Fibroblast of skin of scalp (primary cell): ENCODE measurements at places on chromosomes 1 and 21.

GRCh38 chr1:28926629-28927265 lies 12.4 kb downstream of the EPB41 start:
- peak; percentile 11 for DNase-seq

DNA sequence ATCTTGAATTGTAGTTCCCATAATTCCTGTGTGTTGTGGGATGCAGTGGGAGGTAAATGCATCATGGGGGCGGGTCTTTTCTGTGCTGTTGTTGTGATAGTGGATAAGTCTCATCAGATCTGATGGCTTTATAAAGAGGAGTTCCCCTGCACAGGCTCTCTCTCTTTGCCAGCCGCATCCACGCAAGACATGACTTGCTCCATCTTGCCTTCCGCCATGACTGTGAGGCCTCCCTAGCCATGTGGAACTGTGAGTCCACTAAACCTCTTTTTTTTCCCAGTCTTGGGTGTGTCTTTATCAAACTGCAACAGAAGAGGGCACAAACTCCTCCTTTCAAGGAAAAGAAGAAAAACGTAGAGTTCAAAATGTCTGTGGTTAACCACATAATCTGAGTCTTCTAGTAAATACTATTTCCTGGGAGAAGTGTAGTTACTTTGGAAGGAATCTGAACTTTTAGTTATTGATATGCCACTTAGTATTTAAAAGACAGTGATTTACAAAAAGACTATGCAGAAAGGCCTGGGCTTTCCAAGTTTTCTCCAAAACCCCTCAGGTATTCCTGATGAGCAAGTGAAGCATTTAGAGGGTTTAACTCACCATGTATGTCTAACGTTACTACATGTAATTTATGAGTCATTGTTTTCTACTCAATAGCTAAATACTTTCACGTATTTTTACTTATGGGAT lies 10.0 kb downstream of the ADAMTS1 start:
- DNase-seq = peak; percentile 83

DNA sequence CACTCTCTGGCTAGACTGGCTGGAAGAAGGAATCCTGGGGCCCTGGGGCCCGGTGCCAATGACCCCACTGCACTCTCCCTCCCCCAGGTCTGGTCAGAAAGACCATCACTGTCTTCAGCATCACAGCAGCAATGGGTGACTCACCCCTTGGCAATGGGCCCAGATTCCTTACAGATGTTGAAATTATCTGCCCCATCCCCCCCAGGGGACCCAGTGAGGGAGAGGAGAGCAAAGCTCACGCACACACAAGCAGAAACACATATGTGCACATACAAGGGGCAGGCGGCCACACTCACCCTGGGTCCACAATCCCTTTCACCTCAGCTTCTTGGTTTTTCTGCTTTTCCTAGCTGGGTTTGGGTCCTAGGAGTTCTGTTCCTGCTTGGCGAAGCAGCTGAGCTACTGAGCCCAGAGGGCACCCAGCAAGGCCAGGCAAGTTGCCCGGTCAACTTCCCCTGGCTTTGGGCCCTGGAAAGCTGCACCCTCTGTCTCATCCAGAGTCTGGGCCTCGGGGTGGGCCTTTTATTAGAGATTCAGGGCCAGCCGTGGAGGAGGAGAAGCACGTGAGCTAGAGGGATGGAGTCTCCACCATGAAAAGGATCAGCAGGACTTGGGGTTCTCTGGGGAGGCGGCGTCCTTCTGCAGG lies 2.6 kb downstream of the COL16A1 start:
- peak; percentile 99 for DNase-seq

- DNase-seq = peak; percentile 13
Observed at GRCh38 chr1:208852911-208853310, 608.7 kb upstream of the PLXNA2 start.

GRCh38 chr21:45264146-45264911 lies 23.4 kb downstream of the POFUT2 start:
- DNase-seq = no peak

DNA sequence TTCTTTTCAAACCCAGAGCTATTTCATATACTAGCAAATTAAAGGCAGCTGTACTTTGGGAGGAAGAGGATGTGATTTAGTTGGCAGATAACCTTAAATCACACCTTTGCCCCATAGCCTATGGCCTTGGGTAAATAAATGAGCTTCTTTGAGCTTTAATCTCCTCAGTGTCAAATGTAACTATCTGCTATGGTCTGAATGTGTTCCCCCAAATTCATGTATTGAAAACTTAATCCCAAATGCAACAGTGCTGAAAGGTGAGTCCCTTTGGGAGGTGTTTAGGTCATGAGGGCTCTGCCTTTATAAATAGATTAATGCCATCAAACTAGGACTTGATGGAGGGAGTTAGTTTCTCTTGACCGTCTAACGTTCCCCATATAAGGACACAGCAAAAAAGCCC lies 85.8 kb downstream of the LTN1 start:
- DNase-seq = no peak

- DNase-seq = no peak
Observed at GRCh38 chr1:164949771-164950471, 390.9 kb downstream of the PBX1 start.

GRCh38 chr1:180898441-180899219 lies 14.1 kb upstream of the KIAA1614 start:
- peak; percentile 31 for DNase-seq

DNA sequence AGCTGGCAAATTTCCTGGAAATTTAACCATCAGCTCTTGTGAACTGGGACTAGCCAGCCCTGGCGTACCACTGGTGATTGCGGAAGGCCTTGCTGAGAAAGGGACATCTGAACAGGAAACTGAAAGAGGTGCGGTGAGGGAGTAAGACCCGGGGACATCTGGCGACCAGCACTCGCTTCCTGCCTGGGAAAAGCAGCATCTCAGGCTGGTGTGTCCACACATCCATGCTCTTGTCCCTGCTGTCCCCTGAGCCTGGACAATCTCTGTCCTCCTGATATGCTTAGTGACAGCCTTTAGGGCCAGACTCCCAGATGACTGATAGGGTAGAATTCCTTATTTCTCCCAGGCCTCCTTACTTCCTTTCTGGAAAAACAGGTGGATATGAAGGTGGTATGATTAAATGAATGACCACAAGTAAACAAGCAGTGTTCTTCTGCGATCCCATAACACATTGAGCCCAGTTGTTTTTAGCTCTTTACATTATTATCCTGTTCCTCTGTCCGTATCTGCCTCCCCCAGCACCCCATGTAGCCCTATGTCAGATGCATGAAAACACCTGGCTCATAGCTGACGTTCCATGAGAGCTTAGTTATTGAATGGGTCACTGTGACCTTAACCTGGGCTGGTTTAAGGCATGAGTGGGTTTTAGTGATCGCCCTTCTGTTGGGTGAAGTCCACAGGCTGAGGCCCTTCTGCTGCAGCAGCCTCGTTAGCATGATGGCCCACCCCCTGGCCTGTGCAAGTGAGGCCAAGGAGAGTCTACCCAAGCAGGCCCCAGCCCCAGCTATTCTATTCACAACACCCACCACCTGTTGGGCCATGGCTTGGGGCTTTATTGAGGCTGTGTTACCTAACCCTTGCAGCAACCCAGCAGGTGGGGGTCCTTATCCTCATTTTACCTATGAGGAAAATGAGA lies 76.1 kb upstream of the GADD45A start:
- DNase-seq = no peak

- DNase-seq = no peak
Observed at GRCh38 chr1:42660907-42661500, 2.8 kb downstream of the PPIH start.

- no peak for DNase-seq
Observed at GRCh38 chr1:8955406-8955805, 9.7 kb downstream of the CA6 start.

DNA sequence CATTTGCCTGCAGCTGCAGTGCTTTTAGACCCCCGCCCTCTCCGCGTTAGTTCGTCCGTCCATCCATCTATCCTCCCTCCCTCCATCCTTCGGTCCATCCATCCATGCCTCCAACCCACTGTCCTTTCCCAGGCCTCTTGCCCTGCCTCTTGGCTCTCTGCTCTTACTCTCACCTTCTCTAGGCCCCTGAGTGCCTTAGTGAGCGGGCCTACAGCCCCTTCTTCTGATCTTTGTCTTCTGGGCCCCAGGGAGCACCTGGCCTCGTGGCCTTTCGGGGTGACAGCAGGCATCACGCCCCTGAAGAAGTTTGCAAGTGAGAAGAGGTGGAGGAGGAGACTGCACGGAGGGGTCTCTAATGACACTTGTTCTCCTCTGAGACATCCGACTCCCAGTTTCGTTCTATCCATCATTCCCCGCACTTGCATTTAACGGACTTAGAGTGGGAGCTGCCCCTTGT lies 842 bp downstream of the ATXN7L2 start:
- no peak for DNase-seq

- DNase-seq = no peak
Observed at GRCh38 chr1:24911651-24912155, 18.4 kb downstream of the RUNX3 start.

GRCh38 chr1:150182247-150182646 lies 32.5 kb downstream of the PLEKHO1 start:
- DNase-seq = no peak
